Stimulated activated CD4-positive, alpha-beta T cell treated with anti-CD3 and anti-CD28 coated beads, Interleukin-1b, Interleukin-23, amount 100 ng/mL, for 48 hours (primary cell): ENCODE measurements at places on chromosomes 12 and 14.
A peak's percentile ranks its signal among the peaks of the same experiment; 100 is the strongest.

DNA sequence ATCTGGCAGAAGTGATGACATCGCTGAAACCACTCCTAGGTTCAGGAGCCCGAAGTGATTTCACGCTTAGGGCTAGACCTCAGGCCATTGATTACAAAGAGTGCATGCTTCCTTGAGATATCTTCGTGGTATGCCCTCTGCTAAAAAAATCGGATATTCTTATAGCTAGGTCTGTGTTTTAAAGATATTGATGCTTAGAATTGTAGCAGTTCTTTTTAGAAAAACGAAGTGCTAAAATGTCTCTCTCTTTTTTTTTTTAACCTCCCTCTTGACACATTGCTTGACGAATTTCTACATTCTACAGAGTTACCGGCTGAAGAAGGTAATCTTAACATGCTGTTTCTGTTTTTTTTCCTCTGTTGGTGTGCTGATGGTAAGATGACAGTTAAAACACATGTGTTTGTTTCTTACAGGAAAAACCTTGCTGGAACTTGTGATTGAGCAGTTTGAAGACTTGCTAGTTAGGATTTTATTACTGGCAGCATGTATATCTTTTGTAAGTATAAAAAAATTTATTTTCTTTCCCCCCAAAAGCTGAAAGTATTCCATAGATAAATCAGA is 1.3 kb downstream of the ATP2A2 start:
- no peak for DNase-seq

DNA sequence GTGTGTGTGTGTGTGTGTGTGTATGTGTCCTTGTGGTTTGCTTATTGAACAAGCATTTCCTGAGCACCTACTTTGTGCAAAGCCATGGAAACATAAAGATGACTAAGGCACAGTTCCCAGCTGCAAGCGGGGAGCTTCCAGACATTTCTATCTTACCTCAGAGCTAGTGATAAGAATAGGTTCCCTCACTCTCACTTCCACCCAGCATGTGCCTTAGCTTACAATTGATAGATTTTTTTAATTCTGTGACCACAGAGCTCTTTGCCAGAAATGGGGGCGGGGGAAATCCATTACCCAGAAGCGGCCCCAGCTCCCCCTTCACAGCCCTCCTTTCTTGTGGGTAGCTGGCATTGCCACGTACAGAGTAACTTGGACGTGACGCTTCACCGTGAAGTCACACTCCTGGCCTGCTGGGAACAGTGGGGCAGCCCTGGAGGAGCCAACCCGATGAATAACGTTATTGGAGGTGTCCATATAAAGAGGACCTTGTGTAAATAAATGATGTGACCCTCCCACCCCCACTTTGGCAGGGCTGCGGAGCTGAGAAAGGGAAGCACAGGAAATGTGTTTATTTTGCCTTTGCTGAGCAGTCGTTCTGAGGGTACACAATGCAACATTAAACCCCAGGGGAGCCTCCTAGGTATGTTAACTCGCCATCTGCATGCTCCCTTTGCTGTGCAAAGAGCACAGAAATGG is 238.9 kb downstream of the CHST11 start:
- peak; percentile 90 for DNase-seq

DNA sequence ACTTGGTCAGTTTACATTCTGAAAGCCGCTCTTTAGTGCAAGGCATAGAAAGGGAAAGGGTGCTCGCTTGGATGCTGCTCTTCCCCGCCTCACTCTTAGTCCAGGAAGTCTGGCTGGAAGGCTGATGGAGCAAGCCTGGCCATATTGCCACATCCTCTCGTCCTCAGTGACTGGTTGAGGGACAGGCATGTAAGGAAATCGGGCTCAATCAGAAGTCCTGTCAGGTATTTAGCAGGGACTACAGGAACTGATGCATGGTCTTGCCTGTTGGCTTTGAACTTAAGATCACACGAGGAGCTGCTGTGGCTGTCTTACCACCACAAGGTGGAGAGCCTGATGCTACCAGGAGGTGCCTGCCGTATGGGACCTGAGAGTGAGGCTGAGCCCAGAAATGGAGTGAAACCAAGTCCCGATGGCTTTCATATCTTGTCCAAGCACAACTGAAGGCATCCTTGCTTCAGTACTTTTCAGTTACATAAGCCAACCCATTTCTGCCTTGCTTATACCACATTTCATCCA is 10.7 kb upstream of the C12orf75 start:
- no peak for DNase-seq

- peak; percentile 75 for DNase-seq
These were observed at the start of gene SH2B3 for GRCh38 chr12:111405859-111406473. TSS of gene SH2B3 (plus strand) at chr12:111405923. CDS start at chr12:111418146, 12,223 bp downstream.
